NCI-H2081 treated with DMSO at 0.1 percent for 48 hours (cell line): ENCODE measurements at places on chromosomes 13 and 19.

DNA sequence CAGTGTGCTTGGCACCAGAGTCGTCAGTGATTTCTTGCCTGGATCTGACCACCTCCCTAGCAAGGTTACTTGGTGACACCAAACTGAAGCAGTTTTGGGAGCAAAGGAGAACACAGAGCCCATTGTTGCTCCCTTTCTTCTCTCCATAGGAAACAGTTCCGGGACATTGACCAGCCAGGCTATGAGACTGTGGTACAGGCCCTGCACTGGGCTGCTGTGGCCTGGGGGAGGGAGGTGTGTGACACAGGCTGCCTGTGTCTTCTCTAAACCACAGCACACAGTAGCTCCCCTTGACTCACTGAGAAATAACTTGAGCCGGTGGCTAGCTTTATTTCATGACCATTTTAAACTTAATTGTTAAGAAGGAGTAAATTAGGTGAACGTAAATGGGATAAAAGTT lies 214.8 kb upstream of the UBL3 start:
- no peak for DNase-seq

DNA sequence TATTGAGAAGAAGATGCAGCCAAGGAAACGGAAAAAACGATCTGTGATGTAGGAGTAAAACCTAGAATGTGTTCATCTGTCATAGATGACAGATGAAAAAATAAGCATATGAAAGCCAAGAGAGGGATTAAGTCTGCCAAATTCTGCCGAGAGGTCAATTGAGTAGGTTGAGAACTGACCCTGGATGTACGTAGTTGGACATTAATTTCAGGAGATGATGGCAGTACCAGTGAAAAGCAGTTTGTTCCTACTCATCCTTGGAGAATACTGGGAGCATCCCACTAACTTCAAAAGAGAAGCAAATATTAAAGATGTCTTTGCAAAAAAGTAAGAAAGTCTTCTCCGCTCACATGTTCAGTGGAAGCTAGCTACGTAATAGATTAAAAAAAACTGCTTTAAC lies 11.8 kb upstream of the FGF9 start:
- DNase-seq, result no peak

DNA sequence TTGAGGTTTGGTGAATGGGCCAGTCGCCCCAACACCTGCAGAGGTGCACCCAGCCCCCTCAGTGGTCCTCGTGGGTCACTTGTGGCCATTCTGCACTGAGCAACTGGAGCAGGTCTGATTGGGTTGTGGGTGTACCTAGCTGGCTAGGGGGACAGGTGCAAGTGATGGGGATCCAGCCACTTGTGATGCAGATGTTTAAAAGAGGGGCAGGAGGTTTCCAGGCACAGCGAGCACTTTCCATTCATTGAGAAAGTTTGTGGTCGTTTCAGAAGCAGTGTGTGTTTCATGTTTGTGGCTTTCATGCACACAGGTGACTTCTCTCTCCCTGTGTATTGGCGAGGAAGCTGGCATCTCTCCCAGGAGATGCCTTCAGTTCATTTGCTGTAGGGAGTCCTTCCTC lies 34.7 kb downstream of the TSSK6 start:
- DNase-seq, result no peak

GRCh38 chr19:13118424-13119193 lies 545 bp downstream of the NACC1 start:
- DNase-seq, result no peak

GRCh38 chr19:41426952-41427646 lies at the start of gene B3GNT8:
Gene B3GNT8, minus strand, starts transcription at chr19:41427374. Its CDS starts 596 bp downstream, at chr19:41426778.
- DNase-seq, result no peak

DNA sequence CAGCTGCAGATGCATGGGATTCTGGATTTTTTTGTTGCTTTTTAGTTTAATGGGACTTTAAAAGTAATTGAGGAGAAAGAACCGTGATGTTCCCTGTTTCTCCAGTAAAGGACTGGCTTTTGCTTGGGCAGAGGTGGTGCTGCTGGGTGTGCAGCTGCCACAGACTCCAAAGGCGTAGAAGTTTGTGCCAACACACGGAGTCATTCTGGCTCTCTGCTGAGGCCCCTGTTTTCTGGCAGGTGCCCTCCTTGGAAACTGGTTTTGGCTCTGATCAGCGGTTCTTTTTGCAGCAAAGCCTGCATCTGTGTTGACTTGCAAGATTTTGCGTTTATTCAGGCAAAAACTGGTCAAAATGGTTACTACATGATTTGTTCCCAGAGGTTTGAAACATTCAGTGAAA lies 16.0 kb upstream of the QTRT1 start:
- DNase-seq, result no peak
